ENCODE measurements at places on chromosomes 12 and 14. TPM values are rescaled to one million over a fixed set of nuclear protein-coding genes. Genes with fewer than 3 reads are reported as not detected.

Gene KRT71
- polyA plus RNA-seq, result not detected

Gene HOXC4
- polyA plus RNA-seq, result 44.4 TPM

Gene OR11H12
- not detected for polyA plus RNA-seq

Gene OR5AU1
- polyA plus RNA-seq, result 0.05 TPM

- DNase-seq, result no peak
These were observed 21.6 kb downstream of the SYNDIG1L start for GRCh38 chr14:74404435-74404834.

GRCh38 chr12:2640709-2641108, 154.1 kb upstream of the FKBP4 start:
- no peak for DNase-seq

All from renal pelvis (tissue), 12 donors.